MCF 10A (cell line): ENCODE measurements at places on chromosomes 4 and X.
A peak's percentile ranks its signal among the peaks of the same experiment; 100 is the strongest.

GRCh38 chr4:100461807-100462605 is 55.8 kb downstream of the EMCN start:
- DNase-seq = peak; percentile 20

GRCh38 chr4:164350061-164350460 is 403.9 kb upstream of the SMIM31 start:
- DNase-seq = no peak

DNA sequence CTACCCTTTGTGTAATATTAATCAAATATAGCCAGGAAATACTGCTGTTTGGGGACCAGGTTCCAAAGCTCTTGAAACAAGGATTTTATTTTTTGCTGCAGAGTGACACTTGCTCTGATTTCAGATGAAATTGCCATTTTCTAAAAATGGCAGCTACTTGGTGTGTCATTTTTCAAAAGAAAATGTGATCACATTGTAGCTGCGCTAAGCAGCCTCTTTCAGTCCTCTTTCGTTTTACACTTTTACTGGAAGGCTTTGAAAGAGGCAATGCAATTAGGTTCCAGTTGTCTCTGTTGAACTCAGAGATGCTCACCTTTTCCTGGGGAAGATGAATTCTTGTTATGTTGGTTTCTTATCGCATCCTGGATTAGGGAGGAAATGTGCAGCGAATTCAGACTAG is 85.1 kb downstream of the CT47B1 start:
- DNase-seq = peak; percentile 5

- no peak for DNase-seq
Measured at GRCh38 chrX:13026877-13027652, 17.4 kb downstream of the FAM9C start.

GRCh38 chr4:77921701-77922100 is 59.1 kb downstream of the MRPL1 start:
- peak; percentile 87 for DNase-seq

DNA sequence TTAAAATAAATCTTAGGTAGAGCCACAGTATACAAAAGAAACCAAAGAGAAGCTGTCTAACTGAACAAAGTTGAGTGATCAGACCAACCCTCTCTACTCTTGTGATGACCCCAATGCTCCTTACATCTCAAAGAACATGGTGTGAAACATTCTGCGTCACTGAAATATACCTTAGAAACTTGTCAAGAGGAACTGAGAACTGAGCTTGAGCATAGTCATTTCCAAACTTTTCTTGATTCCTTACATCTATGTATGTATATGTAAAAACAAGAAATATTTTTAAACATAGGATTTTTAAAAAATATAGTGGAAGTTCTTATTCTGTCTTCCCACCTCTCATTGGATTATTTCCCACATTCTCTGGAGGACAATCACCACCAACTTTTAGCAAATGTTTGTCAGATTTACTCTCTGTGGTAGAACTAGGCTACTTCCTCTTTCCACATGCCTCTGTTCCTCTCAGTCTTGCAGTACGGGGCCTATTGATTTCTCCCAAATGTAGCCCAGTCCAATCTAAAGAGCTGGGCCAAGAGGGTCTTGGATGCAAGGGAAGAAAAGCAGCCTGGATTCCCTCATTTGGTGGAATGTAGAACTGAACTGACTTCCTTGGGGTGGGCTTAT is 98.2 kb upstream of the HHIP start:
- no peak for DNase-seq
